IMR-90 (cell line): ENCODE measurements at places on chromosomes 4 and X. TPM values are rescaled to one million over a fixed set of nuclear protein-coding genes. Genes with fewer than 3 reads are reported as not detected.

Gene OTUD6A
- total RNA-seq, result not detected in 2 replicates

Gene ZAR1
- not detected in 2 replicates for total RNA-seq

Gene TMEM255A
- not detected in 2 replicates for total RNA-seq

GRCh38 chr4:33649015-33649414 is 2595.3 kb downstream of the ARAP2 start:
- peak; percentile 5 for DNase-seq

DNA sequence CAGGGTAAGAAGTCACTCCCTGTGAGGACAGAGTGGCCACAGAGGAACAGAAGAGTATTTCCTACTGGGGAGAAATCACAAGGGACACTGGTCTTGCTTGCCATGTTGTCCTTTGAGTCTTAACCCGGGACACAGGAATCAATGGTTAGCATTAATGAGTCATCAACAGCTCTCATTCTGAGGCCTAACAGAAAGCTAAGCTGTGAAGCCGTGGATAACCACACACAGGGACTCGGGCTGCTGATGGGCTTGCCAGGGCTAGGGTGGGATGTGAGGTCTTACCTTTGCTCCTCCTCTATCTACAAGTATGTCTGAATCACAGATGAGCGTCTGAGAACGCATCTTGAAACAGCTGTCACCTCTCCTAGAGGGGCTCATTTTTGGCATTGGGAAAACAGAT is 22.2 kb downstream of the HELT start:
- DNase-seq, result no peak

DNA sequence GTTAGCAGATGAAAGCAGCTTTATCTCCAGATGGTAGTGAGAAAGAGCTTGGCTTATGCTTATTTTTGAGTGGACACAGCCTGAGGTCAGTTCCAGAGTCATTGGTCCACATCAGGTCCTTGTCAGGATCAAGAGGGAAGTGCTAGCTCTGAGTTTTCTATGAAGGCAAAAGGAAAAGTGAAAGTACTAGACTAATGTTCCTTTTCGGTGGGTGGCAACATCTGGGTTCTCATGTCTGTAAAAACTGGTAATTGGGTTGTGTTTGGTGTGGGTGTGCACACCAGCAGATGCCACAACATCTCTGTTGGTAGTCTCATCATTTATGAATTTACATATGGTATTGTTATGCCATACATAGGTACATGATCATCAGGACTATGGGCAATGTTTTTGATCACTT is 210.5 kb downstream of the PWWP3B start:
- no peak for DNase-seq

DNA sequence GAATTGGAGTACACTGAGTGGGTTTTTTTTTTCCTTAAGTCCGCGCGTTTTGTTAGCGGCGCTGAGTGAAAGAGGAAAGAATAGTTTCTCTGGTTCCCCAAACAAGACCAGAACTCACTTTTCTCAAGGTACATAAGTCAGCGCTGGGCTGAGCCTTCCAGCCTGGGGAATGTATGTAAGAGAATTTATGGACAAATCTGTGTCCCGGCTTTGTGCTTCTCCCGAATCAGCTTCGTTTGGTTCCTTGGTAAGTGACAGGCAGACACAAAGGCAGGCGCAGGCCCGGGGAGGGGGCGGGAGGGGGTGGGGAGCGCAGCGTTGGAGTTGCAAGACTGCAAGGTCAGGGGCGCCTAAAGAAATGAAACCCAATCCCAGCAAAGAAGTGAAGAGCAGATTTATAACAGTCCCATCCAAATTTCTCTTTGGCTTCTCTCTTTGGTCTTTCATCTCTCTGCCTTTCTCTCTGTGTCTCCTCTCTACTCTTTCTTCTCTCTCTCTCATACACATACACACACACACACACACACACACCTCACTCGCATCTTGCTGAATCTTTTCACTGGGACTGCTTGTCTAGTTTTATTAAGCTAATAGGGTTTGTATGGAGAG is 981 bp downstream of the TET2 start:
- DNase-seq, result peak; percentile 44

DNA sequence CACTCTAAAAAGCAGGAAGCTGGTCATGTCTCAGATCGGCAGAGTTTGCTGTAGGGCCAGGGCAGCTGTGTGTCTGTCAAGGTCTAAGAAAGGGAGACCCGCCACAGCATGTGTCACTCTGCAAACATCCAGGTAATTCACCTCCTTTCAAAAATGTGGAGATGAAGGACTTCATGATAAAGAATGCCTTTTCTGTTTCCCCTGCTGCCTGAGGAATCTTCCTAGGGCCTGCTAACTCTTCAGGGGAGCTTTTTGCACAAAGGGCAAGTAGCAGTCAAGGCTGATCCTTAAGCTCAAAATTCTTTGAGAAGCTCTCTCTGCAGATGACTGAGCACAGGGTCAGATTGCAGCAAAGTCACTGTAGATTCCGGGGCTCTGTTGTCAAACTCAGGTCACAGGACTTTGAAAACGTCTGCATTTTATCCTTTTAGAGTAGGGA is 21.1 kb downstream of the RASL11B start:
- no peak for DNase-seq
